ENCODE measurements at places on chromosomes 3 and 15.

DNA sequence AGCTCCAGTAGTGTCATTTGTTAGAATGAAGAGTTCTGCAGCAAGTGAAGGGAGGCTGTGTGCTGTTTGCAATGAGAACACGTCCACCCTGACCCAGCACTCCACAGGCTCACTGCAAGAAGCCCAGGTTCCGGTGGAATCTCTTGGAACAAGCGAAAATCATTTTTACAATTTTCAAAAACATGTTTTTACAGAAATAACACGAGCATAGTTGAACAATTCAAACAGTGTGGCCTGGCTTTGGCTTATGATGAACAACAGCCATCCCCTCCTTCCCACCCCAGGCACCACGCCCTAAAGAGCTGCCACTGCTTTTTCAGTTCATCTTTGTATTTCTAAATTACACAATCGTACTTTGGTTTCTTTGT is 59.5 kb upstream of the KY start:
- DNase-seq, result no peak

- no peak for DNase-seq
These were observed 94.6 kb downstream of the EEFSEC start for GRCh38 chr3:128247666-128248409.

DNA sequence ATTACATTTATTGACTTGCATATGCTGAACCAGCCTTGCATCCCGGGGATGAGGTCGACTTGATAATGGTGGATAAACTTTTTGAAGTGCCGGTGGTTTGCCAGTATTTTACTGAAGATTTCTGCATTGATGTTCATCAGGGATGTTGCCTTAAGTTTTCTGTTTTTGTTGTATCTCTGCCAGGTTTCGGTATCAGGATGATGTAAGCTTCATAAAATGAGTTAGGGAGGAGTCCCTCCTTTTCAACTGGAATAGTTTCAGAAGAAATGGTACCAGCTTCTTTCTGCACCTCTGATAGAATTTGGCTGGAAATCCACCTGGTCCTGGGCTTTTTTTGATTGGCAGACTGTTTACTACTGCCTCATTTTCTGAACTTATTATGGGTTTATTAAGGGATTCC is 250.8 kb downstream of the TBC1D5 start:
- DNase-seq, result no peak

DNA sequence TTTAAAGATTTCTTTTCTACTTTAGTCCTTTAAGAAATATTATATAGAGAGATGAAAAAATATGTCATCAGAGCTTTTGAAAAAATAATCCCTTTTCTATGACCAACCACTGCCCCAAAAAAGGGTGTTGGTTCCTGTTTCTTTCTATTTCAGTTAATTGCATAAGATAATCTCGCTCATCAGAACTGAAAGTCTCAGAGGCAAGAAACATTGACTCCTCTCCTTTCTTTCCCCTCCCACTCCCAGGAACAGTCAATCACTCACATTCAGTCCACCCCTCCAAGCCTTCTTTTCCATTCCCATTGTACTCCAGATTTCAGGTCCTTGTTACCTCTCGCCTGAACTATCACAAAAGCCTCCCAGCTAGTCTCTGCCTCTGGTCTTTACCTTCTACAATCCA is 153.7 kb upstream of the ABI3BP start:
- no peak for DNase-seq

DNA sequence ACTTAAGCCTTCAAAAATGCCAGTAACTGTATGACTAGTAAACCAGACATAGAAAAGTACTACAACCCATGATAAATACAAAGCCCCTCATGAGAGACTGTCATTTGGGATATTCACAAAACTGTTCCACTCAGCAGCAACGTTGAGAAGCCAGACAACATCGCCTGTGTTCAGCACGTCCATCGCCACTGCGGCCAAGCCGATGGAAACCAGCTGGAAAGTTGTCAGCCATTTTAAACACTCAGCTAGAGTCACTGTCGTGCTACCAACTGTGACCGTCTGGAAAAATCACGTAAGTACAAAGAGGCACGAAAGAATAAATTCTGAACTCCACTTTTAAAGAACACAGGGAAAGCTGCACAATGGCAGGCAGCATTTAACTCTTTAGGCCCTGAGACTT is 340.7 kb upstream of the WNT5A start:
- DNase-seq, result no peak

- DNase-seq, result no peak
These were observed 91.1 kb downstream of the LIPC start for GRCh38 chr15:58522865-58523264.

- peak; percentile 23 for DNase-seq
These were observed at the start of gene CASR for GRCh38 chr3:122183521-122183892. Gene CASR, plus strand, starts transcription at chr3:122183668. Its CDS starts 70,522 bp downstream, at chr3:122254190.

DNA sequence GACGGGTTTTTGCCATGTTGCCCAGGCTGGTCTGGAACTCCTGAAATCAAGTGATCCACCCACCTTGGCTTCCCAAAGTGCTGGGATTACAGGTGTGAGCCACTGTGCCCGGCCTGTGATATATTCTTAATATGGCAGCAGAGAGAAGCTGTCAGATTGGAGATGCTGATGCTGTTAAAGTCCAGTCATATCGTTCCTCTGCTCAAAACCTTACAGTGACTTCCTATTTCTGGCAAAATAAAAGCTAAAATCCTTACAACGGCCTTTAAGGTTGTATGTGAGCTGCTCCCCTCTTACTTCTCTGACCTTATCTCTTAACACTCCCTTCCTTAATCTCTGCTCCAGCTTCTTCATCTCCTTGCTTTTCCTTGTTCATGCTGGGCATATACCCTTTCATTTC is 26.6 kb upstream of the MGA start:
- DNase-seq, result no peak

DNA sequence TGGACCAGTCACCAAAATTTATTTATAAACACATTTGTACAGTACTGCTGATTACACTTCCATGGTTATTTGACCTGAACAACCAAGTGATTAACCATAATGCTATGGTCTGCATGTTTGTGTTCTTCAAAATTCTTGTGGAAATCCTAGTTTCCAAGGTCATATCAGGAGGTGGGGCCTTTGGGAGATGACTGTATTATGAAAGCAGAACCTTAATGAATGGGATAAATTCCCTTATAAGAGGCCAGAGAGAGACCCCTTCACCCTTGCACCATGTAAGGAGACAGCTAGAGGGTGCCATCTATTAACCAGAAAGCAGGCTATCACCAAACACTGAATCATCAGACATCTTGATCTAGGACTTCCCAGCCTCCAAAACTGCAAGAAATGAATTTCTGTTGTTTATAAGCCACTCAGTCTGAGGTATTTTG is 1.9 kb downstream of the SCAPER start:
- no peak for DNase-seq

DNA sequence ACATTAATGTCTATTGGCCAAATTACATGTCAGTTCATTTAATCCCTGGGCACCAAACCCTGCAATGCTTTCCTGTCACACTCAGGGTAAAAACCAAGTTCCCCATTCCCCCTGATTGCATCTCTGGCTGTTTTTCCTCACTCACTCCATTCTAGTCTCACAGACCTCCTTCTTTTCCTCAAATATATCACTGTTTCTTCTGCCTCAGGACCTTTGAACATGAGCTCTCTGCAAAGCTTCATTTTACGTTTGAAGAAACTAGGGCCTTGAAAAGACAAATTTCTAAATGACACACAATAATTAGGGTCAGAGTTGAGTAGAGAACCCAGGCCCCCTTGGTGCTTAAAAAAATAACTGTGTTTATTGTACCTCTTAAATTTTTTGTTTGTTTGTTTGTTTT is 230.6 kb downstream of the THRB start:
- no peak for DNase-seq

DNA sequence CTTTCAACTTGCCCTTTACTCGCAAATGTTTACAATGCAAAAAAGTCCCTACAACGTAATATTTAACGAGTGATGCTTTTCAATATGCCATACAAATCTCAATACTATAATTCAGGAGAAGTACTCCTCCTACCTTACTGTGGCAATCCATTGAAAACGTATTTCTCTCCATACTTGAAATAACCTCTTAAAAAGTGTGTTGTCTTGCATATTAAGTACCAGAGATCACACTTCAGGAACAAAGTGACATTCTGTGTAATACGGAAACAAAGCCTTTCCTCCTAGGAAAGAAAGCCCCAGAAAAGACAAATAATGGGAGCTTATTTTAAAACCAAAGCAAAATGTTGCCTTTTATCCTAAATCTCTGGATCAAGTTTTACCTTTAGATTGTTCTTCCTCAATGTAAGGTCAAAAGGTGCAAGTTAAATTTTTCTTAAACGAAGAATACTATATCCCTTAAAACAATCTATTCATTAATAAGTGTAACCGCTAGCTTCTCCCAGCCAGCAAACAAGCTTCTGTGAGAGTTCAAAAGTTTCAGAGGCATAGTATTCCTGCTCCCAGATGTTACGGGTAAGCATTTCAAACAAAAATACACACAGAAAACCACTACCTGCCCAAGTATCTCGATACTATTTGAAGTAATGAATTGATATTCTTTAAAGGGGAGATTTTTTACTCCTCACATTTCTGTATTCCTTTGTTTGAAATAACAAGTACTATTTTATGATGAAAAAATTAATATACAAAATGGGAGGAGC is 1.7 kb downstream of the TJP1 start:
- no peak for DNase-seq

DNA sequence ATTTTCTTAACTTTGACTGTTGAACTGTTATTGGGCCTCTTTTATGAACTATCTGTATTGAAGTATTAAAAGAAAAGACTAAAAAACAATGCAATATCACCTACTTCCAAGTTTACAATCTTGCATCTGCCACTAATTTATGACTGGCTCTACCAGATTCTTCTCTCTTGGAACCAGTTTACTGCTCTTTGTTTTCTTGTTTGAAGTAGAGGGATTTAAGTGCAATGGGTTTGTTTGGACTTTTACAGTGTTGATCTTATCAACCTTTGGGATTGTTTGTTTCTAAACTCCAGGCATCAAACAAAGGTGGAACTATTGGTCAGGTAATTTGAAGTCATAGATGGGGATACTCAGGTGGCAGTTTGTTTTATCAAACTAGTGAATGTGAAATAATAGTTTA is 43.0 kb upstream of the MEIS2 start:
- no peak for DNase-seq

- no peak for DNase-seq
These were observed 28.6 kb downstream of the TASOR start for GRCh38 chr3:56654460-56654859.

GRCh38 chr15:81619002-81619401 is 245.0 kb upstream of the TMC3 start:
- no peak for DNase-seq

GRCh38 chr3:109532257-109533216 is 195.2 kb upstream of the DPPA4 start:
- peak; percentile 18 for DNase-seq

DNA sequence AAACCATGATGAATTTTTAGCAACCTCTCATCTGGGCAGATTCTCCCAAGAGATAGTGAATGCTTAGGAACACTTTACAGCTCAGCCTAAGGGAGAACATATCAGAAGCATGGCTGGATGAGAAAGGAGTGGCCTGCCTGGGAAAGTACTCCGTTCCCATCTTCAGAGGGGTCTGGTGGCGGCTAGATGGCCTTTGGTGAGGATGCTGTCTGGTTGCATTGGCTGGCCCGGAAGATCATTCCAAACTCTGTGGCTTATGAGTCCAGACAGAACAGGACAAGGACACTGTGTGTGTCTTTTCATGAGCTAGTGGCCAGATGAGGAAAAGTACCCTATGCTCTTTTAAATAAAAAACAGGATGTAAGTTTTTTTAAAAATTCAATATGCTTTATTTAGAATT is 51.2 kb downstream of the CRTC3 start:
- no peak for DNase-seq

DNA sequence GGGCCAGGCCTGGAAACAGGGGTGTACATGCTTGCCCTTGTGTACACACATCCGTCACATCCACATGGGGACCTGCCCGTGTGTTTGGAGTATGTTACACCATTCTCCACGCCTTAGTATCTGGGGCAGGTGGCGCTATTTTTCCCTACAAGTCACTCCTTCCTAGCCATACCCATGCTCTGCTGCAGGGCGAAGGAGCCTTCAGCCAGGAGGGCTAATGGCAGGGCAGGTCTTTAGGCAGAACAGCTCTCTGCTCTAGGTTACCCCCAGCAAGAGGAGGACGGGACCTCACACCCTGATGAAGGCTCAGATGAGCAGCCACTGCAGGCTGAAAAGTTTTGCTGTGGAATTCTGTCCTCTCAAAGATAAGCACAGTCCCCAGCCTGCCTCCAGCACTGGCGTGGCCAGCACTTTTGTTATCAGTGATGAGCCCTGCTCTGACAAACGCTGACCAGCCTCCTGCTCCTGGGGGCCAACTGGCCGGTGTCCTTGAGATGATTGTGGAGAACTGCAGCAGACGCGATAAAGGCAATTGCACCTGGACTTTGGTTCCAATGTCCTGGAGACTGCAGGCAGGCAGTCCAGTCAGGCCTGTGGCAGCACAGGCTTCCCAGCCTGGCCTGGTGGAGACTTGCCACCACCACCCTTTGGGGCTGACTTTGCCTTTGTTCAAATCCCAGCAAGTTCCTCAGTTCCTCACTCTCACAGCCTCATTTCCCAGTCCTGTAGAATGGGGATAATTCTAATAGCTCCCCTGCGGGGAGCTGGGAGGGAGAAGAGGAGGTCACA is 19.8 kb upstream of the PIGZ start:
- peak; percentile 69 for DNase-seq

DNA sequence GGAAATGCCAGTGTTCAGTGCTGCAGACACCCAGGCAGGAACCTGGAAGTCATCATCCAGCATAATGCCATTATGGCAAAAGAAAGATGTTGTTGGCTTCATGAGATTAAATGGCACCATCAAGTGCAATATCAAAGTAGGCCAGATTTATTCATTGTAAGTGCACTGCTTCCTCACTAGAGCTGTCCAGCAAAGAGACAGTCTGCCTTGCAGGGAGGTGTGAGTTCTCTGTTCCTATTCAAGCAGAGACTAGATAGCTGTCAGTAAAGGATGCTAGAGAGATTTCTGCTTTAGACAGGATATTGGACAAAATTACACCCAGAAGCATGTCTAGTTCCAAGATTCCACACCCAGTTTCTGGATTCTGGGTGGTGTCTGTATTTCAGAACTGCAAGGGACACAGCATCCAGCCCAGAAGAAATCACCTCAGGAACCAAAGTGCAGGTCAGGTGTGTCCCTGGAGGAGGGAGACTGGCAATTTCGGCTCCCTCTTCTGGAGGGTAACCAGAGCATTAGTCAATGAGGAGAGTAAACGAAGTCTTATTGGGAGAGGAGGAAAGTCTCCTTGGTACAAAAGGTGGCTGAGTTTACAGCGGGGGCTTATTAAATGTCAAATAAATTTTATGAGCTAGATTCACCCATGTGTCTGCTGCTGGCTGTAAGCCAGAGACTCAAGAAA is 377.3 kb downstream of the EPHB1 start:
- DNase-seq, result no peak

- DNase-seq, result no peak
These were observed 1560.0 kb upstream of the GBE1 start for GRCh38 chr3:83321457-83321856.
